Activated CD4-positive, alpha-beta T cell treated with anti-CD3 and anti-CD28 coated beads for 4 hours (primary cell): ENCODE measurements at places on chromosomes 5 and 9.

- peak; percentile 38 for DNase-seq
Observed at GRCh38 chr5:57302164-57302563, 128.3 kb downstream of the GPBP1 start.

- no peak for DNase-seq
Observed at GRCh38 chr5:35087991-35088390, 40.2 kb upstream of the AGXT2 start.

DNA sequence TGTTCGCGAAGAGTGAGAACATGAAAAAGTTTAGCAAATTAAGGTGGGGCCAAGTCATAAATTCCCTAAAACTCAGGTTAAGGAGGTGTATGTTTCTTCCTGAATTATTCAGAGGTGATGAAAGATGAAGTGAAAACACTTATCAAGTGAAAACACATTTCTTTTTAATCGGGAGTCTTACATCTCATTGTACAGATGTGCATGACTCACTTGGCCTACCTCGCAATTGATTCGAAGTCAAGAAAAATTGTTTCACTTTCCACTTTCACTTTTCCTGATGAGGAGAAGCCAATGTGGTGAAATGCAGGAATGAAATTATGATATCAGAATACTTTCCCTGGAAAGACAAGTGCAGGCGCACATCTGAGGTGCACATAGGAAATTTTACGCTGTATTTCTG is 78.7 kb downstream of the SLC25A46 start:
- DNase-seq: no peak

GRCh38 chr5:146529984-146530383 is 14.0 kb upstream of the GPR151 start:
- no peak for DNase-seq

DNA sequence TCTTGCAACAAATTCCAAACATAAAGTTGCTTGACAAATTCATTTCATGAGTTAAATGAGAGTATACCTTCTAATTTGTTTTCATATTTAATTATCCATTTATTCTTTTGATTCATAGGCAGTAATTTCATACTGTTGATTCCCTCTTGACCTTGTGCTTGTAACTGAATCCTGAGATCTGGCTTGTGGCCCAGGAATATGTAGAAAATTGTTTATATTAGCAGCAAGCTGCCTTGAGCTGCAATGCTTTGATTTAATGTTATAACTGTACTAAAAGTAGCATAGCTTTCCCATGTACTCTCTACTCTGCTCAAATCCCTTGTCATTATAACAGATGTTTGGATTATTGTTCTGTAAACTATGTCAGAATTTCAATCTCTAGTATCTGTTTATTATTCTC is 780.7 kb downstream of the NR2F1-AS1 start:
- DNase-seq: no peak

- DNase-seq: no peak
Observed at GRCh38 chr5:16866795-16867576, 69.1 kb downstream of the MYO10 start.

GRCh38 chr9:34179213-34180136 is 632 bp downstream of the UBAP1 start:
- no peak for DNase-seq

- DNase-seq: no peak
Observed at GRCh38 chr9:30977965-30978364, 1406.5 kb upstream of the ACO1 start.

- no peak for DNase-seq
Observed at GRCh38 chr5:41432481-41433253, 77.7 kb downstream of the PLCXD3 start.

- DNase-seq: peak; percentile 30
Observed at GRCh38 chr9:4306066-4306776, 6.4 kb upstream of the GLIS3 start.

GRCh38 chr9:126704157-126704891 is 90.6 kb downstream of the LMX1B start:
- DNase-seq: peak; percentile 55
